NCI-H82 (cell line): ENCODE measurements at places on chromosomes 2 and 18.

- DNase-seq = no peak
These were observed 39.6 kb downstream of the ZFP36L2 start for GRCh38 chr2:43186679-43187374.

GRCh38 chr2:239122421-239123110, 274.7 kb downstream of the TWIST2 start:
- DNase-seq = no peak

DNA sequence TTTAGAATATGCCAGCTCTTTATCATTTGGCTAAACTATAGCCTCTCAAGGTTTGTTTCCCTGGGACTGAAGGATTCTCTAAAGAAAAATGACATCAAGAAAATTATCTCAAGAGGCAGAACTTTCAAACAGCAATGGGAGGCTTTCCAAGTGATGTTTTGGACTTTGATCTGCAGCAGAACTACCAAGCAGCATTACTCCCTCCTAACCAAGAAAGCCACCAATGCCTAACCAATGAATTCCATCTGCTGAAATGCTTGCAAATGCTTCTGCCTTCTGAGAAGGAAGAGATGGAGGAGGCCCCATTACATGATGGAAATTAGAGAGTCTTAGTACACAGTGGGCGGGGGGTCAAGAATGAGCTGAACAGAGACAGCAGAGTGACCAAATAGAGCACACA, 95.1 kb upstream of the SLC35G4 start:
- DNase-seq = no peak

GRCh38 chr18:37508207-37508606, 57.4 kb downstream of the CELF4 start:
- DNase-seq = no peak

GRCh38 chr2:6637330-6637729, 228.4 kb downstream of the CMPK2 start:
- DNase-seq = peak; percentile 80

DNA sequence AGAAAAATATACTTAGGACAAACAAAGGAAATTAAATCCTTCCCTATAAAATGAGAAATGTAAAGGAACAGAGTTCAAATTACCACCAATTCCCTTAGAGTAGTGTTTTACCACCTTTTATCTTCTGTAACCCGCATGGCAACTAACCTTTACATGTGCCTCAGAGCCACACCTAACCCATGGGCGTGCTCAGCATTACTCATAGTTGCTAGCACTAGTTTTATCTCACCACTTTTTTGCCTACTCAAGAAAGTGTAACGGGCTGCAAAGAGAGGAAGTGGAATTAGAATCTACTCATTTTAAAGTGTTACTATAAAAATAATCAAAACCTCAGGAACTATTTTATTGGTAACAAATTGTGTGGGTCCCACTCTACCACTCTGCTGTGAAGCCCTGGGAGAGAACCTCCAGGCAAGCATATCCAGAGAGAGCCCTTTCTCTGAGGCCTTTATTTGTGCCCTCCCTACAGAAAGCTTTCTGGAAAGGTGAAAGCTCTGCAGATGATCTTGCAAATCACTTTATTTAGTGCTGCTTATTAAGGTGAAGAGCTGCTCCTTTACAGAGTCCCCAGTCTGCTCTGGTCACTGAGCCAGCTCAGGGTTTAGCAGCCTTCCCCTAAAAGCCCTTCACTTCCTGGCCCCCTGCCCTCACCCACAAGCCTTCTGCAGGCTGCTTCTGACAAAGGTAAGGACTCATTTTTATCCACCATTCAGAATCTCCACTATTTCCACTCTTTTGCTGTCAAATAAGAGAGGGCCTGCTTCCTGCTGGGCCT, 98.8 kb downstream of the TRABD2A start:
- DNase-seq = peak; percentile 60

DNA sequence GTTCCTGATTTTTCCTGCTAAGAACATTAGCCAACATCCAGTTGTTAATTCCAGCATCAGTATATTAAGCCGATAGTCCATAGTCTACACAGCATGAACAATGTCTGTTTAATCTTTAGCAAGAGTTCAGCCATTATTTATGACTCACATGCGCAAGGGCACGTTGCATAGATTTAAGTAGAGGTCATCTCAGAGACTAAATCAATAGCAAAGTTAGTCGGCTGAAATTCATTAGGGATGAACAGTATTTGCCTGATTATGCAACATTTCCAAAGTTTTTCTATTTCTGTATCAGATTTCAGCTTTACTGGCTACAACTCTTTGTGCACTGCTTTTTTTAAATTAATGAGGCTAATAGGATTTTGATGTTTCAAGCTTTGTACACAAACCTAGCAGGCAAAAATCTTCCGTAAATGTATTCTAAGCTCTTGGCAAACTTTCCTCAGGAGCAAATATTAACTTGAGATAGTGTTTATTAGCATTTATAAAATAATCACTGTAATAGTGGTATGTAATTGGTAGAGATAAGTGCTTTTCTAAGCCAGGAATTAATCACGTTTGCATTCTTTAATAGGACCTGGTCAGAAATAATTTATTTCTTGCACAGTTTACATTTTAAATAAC, 578.7 kb upstream of the ID2 start:
- peak; percentile 50 for DNase-seq

DNA sequence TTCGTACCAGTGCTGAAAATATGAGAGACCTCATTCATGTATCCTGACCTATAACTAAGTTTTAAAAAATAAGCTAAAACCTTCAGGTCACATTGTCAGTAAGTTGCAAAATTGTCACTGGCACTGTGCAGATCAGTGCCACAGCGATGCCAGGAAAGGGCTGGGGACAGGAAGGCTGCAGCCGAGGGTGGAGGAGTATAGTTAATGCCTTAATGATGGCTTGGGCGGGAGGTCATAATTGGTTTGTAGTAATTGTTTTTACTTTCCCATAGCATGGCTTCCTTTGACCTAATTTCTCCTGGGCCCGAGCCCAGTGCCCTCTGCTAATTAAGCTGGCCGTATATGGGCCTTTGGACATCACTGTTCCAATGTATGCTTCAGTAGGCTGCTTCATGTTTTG, 47.2 kb upstream of the RAB12 start:
- no peak for DNase-seq
